ENCODE measurements at places on chromosomes 11 and 22. TPM values are rescaled to one million over a fixed set of nuclear protein-coding genes. Genes with fewer than 3 reads are reported as not detected.

The DEPDC7 gene
- 0.39 TPM for total RNA-seq

The PRAME gene
- total RNA-seq, result not detected

The SOX10 gene
- 0.99 TPM for total RNA-seq

The SLN gene
- not detected for total RNA-seq

The C22orf31 gene
- total RNA-seq, result not detected

The E2F8 gene
- 5.7 TPM for total RNA-seq

The LRRC10B gene
- total RNA-seq, result 0.74 TPM

The DMC1 gene
- total RNA-seq, result 22.8 TPM

The PANX3 gene
- not detected for total RNA-seq

The KCNJ4 gene
- total RNA-seq, result 0.82 TPM

All from neural progenitor cell (in vitro differentiated cells).